ENCODE measurements at places on chromosomes 1 and 21.

- no peak for DNase-seq
Measured at GRCh38 chr1:219281831-219282230, 108.2 kb downstream of the LYPLAL1 start.

DNA sequence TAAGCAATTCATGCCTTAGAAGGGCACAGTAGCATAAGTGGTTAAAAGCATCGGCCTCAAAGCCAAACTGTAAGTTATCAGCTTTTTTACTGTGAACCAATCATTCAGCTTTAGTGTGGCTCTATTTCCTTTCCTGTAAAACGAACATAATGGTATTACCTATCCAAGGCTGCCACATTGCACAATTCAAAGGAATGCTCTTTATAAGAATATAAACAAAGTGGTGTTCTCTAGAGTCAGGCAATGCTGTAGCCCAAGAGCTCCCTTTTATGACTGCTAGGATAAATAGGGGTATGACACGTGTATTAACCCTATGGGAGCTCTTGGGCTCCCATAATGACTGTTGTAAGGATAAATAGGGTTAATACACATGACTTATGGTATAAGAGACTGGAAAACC, 25.4 kb downstream of the INTS7 start:
- no peak for DNase-seq

- DNase-seq: no peak
Measured at GRCh38 chr1:211634461-211634860, 41.0 kb downstream of the NEK2 start.

DNA sequence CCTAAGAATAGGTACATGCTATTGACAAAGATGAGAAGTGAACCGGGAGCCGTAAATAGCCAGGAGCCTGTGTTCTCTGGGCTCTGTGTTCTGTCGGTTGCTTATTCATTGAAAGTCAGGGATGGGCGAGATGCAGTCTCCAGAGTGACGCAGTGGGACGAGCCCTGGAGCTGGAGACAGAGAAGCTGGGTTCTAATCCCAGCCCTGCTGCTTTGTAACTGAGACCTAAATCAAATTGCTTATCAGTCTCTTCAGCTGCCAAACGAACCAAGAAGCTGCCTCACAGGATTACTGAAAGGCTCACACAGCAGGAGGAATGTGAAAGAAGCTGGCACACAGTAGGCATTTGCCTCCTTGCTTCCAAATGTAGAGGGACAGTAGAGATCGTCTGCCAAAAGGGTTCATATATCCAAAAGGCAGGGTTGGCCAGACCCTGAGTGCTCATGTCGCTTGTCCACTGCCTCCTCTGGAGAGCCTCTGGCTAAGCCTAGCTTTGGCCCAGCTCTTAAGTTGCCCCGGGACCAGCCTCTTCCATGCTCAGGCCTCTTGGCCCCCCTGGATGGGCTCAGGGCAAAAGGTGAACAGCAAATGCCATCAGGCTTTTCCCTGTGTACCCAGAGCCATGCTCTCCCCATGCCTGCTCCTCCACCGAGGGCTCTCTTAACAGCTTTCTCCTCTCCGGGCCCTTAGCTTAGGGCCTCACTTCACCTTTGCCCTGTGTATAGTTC, 134.2 kb upstream of the IPO9 start:
- no peak for DNase-seq

DNA sequence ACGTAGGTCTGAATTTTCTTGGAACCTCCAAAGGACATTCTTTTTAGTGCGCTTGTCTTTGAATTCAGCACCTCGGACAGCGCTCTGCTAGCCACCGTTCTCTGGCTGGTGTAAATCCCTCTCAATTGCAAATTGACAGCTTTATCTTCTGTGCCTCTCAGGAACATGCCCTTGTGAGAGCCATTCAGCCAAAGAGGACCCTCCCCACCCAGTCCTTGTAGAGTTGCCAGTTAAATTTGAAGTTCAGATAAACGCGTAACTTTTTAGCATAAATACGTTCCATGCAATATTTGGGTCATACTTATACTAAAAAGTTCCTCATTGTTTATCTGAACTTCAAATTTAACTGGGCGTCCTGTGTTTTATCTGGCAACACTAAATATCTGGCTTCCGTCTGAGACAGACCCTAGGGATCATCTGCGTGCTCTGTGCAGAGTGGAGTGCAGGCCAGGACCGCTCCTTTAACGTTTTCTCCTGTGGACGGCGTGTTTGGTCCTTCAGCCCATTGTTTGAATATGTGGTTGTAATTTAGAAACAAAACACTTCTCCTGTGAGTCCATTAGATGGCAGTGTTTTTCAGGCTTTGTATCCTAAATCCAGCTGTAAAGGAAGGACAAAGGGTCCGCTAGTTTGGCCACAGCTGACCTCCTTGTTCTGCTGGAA, 7.0 kb downstream of the KCNAB2 start:
- peak; percentile 45 for DNase-seq

DNA sequence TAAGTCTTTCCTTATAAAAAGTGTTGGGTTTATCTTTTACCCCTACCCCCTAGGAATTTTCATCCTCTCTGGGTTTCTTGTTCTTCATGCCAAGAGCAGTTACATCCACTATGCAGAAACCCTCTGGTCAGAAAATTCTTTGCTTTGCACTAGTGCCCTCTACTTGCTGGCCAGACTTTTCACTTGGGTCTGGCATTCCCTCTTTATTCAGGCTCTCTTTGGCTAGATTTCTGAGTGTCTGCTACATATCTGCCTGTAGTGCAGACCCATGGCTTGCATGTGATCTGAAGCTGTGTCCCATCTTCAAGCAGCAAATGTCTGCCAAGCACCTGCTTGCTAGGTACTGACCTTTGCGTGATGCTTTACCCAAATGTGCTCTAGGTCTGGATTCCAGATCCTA, 237.0 kb downstream of the GPATCH2 start:
- DNase-seq: no peak

DNA sequence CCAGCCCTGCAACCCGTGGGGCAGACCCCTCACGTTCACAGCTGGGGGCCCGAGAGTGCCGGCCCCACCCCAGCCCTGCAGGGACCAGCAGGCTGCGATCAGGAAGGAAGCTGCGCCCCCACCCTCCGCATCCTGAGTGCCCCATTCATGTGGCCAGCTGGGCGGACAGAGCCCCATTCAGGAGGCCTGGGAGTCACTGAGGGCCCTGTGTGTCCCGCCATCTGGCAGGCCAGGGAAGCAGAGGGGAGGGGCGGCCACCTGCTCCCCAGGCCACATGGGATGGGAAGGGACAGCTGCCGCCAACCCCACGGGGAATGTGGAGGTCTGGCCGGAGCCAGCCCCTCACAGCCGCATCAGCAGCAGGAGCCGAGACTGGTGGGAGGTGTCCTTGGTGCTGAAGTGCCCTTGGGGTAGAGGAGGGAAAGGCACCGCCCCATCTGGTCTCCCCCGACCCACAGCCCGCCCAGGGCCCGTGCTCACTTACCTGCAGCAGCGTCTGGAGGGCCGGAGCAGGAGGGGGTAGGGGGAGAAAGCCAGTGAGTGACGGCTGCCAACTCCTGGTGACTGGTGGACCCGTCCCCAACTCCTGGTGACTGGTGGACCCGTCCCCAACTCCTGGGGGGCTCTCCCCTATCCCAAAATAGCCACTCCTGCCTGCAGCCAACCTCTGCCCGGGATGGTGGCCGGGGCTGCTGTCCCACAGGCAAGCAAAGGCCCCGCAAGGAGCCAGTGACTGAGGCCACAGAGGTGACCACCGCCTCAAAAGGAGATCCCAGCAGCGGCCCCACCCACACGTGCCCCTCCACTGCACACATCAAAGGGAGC, 8.7 kb downstream of the ACAP3 start:
- DNase-seq: no peak

DNA sequence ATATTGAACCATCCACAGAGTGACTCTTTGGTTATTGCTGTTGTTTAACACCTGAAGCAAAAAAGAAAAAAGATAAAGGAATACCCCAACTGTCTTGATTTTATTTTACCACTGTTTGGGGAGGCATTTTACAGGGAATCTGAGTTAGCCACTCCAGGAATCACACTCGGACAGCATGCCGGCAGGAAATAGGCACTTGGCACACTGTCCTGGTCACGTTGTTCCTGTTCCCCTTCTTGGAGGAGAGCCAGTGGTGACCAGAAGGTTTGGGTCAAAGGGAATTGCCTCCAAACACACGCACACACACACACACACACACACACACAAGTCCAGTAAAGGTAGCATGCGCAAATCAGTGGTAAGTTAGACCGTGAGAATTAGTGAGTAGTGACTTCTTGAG, 13.8 kb downstream of the RGS4 start:
- DNase-seq: no peak

DNA sequence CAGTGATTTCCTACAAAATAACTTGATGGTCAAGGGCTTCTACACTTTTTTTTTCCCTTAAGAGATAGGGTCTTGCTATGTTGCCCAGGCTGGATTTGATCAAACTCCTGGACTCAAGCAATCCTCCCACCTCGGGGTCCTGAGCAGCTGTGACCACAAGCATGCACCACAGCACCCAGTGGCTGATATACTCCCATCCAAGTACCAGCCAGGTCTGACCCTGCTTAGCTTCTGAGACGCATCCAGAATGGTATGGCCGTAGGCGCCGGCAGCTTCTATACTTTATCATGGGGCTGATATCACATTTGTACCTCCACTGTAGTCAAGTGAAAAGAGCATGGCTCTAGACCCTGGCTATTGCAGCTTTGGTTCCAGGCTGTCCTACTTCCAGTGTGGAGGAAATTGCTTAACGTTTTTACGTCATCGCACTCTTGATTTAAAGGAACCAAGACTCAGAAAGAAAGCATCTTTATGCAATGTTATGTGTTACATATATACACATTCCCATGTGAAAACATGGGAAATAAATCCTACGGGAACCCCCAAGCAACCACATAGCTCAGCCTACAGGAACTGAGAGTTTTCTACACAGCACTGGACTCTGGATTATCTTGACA, 39.5 kb downstream of the PDPN start:
- DNase-seq: no peak

DNA sequence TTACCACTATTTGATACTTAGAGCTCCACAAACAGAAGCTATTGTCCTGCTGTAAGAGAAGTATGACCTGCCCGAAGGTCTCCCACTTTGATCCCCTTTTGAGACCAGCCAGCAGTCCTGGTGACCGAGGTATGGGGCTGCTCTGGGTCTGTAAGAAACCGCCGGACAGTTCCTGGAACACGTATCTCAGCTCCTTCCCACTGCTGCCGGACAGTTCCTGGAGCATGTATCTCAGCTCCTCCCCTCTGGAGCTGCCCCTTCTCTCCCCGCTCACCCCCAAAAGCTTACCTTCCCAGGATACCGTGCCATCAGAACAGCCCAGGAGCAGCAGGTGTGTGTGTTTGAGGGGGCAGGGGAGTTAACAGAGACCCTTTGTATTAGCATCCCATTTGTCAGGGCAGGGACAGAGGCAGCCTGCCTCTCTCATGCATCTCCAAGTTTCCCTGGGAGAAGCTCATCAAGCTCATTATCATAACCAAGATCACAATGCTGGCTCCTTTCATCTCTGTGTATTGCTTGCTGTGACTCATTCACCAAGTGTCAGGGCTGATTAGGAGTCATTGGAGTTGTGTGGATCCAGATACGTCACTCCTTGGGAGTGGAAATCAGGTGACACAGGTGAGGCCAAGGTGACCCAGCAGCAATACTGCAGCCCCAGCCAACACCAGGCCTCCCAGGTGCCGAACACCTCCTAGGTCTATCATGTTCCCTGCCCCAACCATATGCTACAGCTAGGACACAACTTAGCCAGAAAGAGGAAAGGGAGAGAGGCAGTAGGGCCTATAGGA, 25.3 kb downstream of the OPTC start:
- no peak for DNase-seq

- no peak for DNase-seq
Measured at GRCh38 chr1:154527192-154527591, 25.0 kb upstream of the SHE start.

DNA sequence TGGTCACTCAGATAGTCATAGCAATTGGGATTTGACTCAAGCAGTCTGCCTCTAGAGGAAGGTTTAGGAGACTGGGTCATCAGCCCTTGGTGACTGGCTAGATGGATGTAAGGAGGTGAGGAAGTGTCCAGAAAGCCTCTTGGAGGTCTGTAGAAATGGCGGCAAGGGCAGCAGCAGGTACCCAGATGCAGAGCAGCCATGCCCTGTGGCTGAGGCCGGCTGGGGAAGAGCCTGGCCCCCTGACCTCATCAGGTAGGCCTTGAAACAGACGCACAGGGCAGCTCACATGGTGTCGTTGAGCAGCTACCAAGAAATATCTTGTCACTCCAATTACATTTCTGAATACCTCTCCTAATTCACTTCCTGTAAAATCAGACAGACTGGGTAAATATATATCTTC, 98.2 kb downstream of the DMRTB1 start:
- no peak for DNase-seq

DNA sequence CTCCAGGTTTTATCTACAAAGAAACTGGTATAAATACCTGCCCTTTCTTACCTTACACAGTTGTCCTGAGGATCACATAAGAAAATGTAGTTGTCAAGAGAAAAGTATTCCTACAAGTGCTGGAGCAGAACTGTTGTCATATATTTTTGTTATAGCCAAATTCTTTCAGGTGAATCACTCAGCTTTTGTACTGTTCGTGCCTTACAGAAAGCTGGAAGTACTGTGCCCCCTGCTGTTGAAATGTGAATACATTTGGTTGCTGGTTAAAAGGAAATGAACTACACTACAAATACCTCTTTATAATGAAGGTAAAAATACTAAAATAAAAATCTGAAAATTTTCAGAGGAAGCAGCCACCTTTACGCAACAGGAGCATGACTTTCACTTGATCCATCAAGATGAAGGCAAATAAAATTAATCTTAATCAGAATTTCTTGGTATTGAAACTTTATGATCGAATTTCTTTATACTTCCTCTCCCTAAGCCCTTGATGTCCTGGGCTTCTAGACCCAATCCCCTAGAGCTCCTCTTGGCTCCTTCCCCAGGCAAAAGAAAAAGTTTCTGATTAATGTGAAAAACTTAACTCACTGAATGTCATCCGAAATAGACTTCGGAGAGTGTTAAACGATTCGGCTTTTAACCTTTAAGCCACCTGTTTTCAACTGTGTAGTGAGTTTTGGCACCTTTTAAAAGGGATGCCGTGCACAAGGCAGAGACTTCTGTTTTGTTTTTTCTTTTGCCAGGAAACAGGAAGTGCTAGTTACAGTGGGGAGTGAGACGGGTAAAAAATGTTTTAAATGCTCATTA, 12.5 kb downstream of the CHML start:
- DNase-seq: no peak

GRCh38 chr1:108627256-108627655, 33.6 kb downstream of the HENMT1 start:
- no peak for DNase-seq

DNA sequence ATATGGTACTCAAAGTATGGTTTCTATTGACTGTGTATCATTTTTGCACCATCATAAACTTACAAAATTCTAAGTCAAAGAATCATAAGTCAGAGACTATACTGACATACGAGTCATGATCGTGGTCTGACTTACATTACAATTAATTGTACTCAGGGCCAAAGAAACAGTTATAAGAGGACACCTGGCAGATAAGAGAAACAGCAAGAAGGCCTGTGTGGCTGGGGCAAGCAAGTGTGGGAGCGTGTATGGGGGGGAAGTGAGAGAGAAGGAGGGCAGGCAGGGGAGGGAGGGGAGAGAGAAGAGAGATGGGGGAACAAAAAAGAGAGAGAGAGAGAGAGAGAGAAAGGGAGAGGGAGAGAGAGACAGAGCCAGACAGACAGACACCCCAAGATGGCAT, 70.9 kb downstream of the RERE start:
- DNase-seq: no peak

GRCh38 chr1:226990133-226990716, 50.1 kb downstream of the COQ8A start:
- no peak for DNase-seq

GRCh38 chr1:158119976-158120653, 60.6 kb upstream of the CD1D start:
- DNase-seq: no peak
